ENCODE measurements at places on chromosomes 3 and 15.

- DNase-seq = no peak
These were observed 240.1 kb upstream of the ZPLD1 start for GRCh38 chr3:102194760-102195159.

DNA sequence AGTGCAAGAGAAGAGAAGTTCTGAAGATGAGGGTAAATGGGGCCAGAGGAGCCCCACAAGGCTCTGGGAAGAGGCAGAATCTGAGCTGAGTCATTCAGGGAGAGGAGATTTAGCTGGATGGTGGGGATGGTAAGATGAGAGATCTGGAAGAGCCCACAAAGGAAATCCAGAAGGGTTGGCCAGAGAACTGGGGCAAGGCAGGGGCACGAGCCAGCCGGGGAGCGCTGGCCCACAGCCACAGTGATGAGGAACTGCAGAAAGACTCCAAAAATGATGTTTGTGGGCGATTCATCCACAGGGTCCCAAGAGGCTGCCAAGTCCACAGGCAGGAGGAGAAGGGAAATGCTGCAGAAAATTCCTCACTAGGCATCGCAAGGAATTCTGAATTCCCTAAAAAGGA, 75.9 kb upstream of the ATP2B2 start:
- DNase-seq = no peak

- DNase-seq = peak; percentile 67
These were observed 306.8 kb downstream of the TUSC7 start for GRCh38 chr3:117016378-117016777.

- DNase-seq = no peak
These were observed 99.8 kb downstream of the TMEM108 start for GRCh38 chr3:133138017-133138416.

DNA sequence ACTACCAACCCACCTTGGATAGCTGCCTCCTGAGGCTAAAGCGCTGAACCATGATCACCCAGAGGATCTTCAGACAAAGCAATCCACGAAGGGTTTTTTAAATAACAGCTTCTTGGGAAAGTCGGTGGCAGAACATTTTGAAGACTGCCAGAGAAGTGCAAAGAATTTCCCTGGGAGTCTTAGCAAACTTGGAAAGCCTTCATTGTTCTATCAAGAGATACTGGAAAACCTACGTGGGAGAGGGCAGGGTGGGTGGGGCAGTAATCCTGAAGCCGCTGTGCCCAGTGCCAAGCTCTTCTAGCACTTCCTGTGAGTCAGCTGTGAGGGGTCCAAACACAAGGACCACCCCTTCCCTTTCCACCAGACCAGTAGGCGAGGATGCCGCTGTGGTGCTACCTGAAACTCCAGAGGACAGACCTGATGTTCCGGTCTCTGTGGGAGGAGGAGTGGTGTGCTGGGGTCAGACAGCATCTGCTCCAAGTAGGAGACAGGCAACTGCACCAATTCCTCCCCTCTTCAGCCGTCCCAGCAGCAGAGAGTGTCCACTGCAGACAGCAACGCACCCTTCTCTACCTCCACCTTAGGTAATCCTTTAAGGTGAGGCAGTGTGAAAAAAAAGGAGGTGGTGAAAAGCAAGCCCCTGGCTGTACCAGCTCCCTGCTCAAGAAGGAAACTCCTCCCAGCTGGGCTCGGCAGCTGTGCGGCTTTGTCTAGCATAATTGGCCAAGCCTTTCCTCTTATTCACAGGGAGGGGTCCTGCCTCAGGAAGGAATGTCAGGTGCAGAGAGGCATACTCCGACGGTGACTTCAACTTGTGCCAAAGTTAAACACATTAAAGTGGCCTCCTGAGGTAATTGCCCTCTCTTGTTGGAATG, 99.0 kb downstream of the TMCC1 start:
- peak; percentile 87 for DNase-seq

- no peak for DNase-seq
These were observed 228.2 kb upstream of the TRIM42 start for GRCh38 chr3:140449413-140450256.

DNA sequence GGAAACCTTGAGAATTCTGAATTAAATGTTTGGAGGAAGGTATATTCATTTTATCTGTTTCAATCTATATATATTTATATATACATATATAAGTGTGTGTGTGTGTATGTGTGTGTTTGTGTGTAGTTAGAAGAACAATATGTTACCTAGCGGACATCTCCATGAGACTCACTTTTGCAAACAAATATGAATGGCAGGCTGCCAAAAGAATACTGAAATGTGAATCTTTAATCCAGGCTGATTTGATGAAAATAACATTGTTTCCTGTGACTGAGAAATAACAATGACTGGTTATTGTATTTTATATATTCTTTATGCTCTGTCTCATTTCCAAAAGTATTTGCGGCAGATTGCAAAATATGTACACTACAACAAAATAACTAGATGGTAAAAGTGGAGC, 255.5 kb upstream of the TGFBR2 start:
- no peak for DNase-seq

DNA sequence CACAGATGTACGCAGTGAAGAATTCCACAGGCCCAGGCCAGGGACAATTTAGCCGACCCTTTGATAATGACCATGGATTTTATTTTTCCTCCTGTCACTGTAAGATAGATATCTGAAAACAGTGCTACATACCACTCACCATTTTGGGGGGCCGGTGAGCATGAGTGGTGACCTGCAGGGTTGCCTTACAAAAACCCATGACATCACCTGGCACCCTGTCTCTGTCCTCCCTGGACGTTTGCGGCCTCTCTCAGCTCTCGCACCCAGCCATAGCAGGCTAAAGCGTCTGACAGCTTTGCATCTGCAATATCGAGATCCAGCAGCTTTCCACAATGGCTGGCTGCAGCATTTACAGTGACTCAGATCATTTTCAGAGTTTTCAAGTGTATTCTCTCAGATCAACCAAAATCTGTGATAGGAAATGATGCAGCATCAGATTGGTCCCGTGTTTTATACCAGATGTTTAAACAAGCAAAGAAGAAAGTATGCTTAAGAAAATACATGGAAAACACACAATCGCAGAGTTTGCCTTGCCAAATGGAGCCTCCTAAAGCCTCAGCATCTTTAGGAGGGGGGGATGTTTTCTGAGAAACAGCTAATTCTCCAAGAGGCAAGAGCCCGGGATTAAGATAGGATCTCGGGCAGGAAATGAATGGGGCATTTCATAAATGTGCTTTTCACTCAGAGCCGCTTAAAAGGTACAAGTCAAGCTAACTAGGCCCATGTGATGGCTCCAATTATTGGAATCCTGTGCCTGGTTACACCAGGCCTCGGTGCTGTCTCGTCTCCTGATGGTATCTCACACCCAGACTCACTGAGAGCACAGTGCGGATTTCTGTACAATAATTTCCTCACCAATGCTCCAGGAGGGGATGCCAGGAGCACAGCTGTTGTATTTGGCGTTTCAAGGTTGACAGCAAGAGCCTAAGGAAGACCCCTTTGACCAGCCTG, 257.3 kb downstream of the XXYLT1 start:
- DNase-seq = no peak

DNA sequence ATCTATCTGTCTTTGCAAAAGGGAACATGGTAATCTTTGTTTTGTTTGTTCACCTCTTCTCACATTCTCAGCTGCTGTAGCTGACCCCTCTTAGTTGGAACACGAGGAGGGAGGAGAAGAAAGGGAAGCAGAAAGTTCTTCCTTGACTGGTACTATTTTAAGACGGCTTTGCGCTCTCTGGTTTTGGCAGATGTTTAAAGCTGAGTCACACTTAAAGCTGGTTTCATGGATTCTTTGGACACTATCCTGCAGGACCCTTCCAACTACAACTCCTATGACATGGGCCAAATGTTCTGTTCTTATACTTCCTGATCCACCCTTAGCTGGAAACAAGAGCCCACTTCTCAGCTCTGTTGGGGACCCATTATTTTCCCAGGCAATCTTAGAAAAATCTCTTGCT, 40.6 kb upstream of the FXR1 start:
- no peak for DNase-seq

DNA sequence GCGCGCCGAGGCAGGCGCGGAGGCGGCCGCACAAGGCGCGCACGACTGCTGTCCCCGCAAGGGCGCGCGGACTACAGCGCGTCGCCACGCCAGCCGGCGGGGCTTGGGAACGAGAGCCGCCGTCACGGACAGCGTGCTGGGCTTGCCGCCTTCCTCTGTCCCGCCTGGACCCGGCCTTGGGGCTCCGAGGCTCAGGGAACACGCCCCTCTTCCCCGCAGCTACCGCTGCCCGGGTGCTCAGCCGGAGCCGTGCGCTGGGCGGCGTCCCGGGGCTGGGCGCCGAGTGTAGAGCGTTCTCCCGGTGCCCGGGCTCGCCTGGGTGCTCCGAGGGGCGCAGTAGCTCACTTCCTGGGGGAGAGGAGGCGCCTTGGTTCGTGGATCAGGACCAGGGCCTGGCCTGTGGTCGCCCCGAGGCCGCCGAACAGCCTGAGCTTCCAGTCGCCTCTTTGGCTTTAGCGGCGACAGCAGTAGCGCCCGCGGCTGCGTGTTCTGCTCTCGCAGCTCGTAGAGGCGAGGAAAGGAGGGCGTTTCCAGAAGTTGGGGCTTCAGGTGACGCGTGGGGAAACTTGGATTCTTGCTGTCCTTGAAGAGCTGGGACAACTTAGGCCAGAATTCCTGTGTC, 226.7 kb upstream of the C2CD4B start:
- peak; percentile 68 for DNase-seq

DNA sequence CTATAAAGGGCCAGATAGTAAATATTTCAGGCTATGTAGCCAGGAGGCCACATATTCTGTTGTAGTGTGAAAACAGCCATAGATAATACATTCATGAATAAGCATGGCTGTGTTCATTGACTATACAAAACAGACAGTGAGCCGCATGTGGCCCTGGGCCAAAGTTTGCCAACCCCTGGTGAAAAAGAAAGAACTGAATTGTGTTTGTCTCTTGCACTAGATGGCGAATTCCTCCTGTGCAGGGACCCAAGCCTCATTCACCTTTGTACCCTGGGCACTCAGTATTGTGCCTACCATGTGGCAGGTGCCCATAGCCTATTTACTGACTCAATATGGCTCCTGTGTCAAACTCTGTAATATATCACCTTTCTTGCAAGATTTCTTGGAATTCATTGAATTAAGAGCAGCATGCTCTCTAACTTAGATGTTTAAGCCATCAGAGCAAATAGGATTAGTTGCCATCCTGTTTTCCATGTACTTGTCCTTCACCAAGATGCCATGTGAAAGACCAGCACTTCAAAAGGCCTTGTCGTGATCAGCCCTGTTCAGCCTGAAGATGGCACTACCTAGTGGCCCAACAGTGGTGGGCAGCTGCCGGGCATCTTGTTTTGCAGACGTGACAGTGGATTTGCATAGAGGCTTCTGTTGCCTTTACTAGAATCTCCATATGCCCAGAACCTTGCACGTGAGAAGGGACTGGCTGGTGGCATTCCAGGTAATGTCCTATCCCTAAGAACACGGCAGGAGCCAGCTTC, 50.9 kb upstream of the CMTM7 start:
- DNase-seq = no peak

DNA sequence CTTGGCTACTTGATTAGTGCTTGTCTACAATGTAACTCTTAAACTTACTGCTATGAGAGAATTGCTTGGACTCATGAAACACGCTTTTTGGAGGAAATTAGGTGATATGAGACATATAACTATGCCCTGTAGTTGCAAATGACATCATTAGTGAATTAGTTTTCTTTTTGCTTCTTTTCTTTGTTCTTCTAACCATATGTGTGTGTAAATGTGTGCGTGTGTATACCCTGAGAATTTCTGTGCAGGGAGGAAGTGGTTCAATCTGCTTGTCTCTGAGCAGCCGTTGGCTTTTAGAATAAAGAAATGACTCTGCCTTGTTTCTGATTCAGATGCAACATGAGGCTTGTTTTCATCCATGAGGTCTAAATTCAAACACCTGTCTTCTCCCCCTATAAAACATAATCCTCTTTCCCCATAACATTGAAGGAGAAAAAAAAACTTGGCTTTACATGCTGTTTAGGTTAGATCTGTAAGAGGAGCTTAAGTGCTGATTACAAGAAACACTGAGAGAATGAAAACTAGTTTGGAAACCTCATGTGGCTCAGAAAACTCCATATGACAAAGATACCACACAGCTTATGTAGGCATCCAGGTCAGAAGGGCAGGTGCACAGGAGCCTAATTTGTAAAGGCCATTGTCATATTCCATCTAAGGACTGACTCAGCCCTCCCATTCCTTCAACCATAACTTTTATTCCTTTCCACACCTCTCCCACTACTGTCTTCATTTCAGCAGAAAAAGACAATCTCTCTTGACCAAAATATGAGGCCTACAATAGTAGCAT, 30.5 kb upstream of the BLM start:
- no peak for DNase-seq

- DNase-seq = no peak
These were observed 399.1 kb upstream of the TBL1XR1 start for GRCh38 chr3:177596248-177596815.

Data from neural progenitor cell (in vitro differentiated cells).